ENCODE measurements at places on chromosomes 3 and 15.

- no peak for DNase-seq
Measured at GRCh38 chr3:73848173-73848906, 223.6 kb upstream of the PDZRN3 start.

DNA sequence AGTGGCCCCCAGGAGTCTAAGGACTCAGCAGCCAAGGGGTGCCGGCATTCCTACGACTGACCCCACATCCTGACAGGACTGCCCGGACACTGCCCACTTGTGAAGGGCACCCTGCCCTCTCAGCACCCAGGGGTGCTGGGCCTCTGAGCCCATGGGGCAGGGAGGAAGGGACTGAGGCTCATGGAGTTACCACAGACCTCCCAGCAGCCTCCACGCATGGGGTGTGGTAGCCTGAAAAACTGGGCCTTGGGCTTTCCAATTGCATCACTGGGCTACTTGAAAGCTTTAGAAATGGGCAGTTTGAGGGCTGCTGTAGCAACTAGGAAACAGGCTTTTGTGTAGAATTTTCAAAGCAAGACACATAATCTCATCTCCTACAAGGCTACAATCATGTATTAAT lies 13.2 kb downstream of the TKT start:
- DNase-seq: no peak

DNA sequence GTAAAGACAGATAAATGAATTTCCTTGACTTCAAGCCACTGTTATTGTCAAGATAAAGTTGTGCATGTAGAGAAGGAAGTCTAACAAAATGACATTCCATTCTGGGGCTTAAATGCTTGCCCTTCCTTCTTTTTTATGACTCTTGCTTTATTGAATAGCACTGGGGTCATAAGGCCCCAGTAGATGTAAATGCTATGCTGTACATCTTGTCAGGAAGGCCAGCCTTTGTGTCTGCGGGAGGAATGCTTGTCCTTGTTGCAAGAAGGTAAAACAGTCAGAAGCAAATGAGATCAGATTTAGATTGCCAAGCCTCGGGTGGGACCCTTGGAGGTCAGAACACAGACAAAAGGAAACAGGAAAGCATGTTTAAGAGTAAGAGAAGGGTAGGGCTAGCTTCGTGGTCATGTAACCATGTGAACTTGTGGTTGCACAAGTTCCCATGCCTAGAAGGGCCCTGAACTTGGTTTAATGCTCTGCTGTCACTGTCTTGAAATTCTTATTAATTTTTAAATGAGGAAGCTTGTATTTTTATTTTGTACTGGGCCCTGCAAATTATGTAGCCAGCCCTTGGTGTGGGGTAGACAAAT lies 81.5 kb downstream of the PPM1L start:
- DNase-seq: no peak

- DNase-seq: no peak
Measured at GRCh38 chr15:57541805-57542504, 49.7 kb upstream of the MYZAP start.

DNA sequence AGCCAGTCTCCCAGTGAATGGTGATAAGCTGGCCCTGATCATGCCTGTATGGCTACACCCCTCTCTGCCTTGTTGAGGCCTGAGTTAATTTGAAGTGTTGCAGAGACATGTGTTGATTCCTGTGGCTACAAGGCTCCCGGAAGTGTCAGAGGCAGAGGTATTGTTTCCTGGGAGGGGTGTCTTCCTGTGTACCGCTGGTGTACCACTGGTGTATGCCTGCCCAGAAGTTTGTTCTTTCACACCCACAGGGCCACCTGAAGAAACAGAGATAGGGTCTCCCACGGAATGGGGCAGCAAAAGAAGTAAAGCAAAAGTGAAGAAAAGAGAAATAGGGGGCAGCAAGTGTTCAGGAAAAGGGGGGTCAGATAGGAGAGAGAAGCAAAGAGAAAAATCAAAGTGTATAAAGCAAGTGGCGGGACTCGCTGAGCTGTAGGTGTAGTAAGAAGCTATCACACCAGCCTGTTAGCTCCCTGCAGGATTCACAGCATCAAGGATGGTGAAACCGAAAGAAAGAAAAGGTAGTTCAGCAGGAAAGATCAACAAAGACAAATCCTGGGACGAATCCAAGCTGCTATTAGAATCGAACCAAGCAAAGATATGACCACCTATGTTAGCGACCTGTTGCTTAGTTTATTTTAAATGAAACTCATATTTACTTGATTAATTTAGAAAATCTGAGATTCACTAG lies 36.6 kb upstream of the CD47 start:
- peak; percentile 17 for DNase-seq

DNA sequence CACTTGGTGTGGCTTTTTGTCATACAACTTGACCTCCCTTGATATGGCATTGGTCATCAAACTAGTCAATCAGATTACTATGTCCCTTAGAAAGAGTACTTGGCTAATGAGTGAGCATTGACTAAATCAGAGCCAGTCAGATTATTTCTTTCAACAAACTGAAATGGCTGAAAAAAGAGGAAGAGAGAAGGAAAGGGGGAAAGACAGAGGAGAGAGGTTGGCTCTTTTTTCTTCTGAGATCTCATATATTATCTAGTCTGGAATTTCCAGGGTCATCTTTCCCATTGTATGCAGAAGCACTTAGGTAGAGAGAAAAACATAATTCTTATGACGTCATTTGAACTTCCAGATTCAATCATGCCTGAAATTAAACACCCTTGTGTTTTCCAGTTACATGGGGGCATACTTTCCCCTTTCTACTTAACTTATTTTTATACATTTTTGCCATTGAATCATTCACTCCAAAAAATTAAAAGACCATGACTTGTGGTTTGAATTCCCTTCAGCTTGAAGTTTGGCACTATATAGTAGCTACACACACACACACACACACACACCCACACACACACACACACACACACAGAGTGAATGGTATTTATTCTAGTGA lies 387.8 kb downstream of the LSAMP start:
- no peak for DNase-seq

DNA sequence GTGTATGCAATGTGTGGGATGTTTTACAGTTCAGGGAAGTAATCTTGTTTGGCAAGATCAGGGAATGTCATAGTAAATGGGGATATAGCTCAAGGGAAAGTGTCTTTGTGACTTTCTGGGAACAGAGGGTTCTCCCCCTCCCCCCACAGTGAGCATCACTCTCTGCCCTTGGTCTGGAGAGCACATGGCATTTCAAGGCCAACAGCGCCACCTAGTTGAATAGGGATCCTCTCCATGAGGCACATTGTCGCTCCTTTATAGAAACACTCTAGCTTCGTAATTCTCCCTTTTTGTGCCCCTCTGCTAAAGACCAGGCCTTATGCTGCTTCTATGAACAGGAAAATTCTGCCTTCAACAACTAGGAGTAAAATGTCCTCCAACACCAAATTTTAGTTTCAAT lies 37.1 kb upstream of the ARNT2 start:
- DNase-seq: no peak

Measured in stimulated activated CD4-positive, alpha-beta T cell treated with anti-CD3 and anti-CD28 coated beads, Interleukin-1b, Interleukin-23, amount 100 ng/mL, for 24 hours (primary cell).